Upper lobe of right lung (tissue), 1 donor: ENCODE measurements at places on chromosomes 16 and 17.

DNA sequence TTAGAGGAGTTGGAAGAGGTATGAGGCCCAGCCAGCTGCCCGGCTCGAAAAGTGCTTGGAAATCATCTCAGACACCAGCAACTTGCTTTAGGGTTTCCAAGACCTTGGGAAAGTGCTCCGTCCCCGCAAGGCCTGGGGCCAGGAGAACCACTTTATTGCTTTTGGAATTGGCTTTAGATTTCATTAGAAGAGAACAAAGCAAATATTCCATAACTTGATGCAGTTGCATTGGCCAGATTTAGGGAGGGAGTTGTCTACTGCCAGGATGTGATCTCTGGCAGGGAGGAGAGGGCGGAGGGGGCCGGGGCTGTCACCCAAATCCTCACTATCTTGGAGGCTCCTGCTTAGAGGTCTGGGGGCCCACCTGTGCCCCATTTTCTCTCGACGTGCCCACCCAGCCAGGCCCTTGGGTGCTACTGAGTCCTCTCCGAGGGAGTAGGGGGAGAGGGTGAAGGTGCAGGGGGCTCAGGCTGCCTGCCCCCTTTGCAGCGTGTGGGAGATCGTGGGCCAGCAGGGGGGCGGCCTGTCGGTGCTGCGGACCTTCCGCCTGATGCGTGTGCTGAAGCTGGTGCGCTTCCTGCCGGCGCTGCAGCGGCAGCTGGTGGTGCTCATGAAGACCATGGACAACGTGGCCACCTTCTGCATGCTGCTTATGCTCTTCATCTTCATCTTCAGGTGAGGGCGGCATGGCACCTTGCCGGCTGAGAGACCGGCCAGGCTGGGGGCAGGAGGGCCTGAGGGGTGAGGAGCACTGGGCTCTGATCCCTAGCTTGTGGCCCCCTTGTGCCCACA is 30.6 kb downstream of the CACNA1G start:
- DNase-seq: no peak

DNA sequence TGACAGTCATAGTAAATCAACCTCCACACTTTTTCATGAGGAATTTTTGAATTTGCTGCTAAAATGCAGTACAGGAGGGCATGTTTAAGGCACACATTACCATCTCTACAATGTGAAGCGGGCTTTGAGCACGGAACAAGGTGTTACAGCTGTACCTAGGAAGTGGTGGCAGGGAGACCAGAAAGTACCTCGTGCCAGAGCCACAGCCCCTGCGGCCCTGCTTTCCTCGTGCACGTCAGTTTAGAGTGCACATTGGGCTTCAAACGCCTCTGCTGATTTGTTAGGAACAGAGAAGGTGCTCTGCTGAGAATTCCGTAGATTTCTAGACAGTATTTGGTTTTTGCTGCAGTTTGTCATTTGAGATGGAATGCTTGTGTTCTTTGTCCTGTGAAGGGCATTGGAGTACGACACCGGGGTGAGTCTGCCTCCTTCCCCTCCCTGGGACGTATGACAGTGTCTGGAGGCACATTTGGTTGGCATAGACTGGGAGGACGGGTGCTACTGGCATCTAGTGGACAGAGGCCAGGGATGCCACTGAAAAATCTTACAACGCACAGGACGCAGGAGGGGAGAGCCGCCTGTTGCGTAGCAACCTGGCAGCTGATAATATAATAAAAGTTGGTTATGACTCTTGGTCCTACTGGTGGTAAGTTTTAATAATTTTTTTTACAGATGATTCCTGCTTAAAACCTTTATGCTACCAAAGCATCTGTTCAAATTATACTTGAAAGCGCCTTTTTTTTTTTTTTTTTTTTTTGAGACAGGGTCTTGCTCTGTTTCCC is 9.1 kb downstream of the FOXK2 start:
- no peak for DNase-seq

GRCh38 chr17:57535249-57535966 is 209.7 kb downstream of the CCDC182 start:
- DNase-seq: no peak

DNA sequence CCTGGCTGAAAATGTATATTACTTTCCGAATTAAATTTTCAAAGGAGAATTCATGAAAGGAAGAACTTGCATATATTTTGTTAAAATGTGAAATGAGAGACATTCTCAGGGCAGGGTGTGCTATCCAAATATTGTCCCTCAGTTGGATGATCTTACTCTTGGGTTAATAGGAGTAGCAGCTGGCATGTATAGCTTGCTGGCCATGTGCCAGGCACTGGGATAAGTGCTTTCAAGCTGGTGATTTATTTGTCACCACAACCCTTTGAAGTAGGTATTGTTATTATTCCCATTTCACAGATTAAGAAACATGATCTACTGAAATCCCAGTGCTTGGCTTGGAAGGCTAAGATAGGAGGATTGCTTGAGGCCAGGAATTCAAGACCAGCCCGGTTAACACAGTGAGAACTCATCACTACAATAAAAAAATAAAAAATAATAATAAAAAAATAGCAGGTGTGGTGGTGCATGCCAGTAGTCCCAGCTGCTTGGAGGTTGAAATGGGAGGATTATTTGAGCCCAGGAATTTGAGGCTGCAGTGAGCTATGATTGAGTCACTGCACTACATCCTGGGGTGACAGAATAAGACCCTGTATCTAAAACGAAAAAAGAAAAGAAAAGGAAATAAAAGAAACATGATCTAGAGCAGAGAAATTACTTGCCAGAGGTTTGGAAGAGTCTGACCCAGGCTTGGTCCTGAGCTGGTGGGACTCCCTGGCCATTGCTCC is 11.6 kb upstream of the MPHOSPH6 start:
- no peak for DNase-seq

GRCh38 chr17:28544402-28545140 is 7.9 kb downstream of the UNC119 start:
- no peak for DNase-seq

DNA sequence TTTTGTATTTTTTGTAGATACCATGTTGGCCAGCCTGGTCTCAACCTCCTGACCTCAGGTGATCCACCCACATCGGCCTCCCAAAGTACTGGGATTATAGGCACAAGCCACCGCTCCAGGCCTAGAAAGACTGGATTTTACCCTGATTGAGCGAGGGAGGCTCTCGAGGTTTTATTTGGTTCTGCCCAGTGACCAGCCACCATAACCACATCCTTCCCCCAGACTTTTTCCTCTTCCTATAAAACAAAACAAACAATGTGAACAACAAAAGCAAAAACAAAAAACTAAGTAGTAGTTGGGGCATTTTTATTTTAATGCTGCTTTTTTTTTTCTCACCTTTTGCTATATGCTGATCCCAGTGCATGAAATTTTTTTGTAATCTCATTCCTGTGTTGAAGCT is 509.6 kb downstream of the MAF start:
- no peak for DNase-seq

- DNase-seq: no peak
Observed at GRCh38 chr16:50635505-50636392, 45.4 kb downstream of the SNX20 start.

DNA sequence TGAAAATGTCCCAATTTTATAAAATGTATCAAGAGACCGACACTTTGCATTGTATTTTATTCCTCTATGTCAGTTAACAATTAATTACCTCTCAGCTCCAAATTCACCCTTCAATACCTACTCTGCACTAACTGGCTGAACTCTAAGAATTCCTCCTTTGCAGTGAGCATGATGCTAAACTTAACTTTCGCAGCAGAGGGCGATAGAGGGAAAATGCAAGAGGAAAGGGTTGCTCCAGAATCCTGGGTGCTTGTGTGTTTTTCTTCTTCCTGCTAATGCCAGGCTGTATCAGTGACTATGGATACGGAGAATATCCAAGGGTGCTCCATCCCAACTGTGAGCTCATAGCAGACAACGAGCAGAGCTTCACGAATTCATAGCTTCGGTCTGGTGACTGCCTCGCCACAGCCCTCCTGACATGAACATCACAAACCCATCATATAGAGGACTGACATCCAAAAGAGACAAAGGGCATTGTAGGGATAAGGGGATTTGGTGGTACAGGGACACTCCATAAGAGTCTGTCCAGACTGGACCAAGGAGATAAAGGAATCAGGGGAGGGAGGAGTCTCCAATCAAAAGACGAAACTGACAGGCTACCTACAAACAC is 172.9 kb downstream of the STX8 start:
- no peak for DNase-seq

DNA sequence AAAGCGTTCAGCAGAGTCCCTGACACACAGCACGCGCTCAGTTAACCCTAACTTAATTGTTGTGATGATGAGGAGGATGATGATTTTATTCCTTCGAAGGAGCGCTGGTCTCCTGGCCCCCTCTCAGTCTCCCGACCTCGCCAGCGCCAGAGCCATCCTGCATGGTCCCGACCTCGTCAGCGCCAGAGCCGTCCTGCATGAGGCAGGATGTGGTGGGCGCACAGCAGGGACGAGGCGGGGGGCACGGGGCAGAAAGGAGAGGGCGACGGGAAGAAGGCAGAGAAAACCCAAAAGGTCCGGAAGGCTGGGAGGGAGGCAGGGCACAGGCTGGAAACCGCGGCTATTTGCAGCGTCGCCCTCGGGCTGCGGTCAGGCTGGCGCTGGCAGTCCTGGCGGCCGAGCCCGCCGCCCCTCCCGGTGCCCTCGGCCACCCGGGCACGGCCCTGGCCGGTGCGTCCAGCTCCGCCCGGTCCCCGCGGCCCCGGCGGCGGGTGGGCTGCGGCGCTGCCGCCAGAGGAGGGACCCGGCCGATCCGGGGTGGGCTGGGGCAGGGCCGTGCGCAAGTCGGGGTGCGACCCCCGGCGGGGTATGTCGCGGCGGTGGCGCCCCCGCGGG is 3.0 kb upstream of the TAC4 start:
- DNase-seq: no peak

GRCh38 chr16:78745108-78746019 is 645.9 kb downstream of the WWOX start:
- DNase-seq: no peak

- no peak for DNase-seq
Observed at GRCh38 chr16:76729525-76729924, 452.3 kb downstream of the CNTNAP4 start.

DNA sequence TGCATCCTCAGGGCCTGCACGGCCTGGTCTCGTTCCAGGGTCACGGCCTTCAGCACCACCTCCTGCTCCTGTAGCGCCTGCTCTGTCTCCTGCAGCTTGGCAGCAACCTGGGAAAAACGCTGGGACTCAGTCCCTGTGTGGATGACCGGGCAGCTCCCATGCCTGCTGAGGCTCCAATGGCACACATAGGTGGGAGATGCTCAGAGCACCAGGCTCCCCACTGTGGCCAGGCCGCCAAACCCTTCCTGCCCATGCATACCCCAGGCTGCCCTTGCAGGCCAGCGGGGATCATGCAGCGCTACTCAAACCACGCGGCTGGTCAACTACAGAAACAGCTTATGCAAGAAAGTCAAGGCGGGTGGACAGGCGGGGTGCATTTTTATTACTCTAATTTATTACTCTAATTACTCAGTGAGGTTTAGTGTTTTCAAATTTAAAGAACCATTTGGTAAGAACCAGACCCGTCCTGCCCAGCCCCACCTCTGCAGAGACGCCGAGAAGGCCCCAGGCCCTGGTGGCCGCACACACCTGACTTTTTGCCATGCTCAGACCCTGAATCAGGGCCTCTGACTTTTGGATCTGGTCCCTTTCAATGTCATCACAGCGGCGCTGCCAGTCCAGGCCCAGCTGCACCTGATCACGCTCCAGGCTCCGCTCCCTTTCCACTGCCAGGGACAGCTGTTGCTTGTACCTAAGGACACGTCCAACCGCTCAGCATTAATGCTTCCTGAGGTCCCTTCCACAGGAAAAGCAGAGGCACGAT is 34.0 kb downstream of the CCDC57 start:
- DNase-seq: no peak
